Heart right ventricle (tissue), 16 donors: ENCODE measurements at places on chromosomes 6 and 20. TPM values are rescaled to one million over a fixed set of nuclear protein-coding genes. Genes with fewer than 3 reads are reported as not detected.

LTA gene
- not detected for total RNA-seq

C6orf132 gene
- 1.7 TPM for total RNA-seq

DEFB124 gene
- total RNA-seq = not detected

CST2 gene
- not detected for total RNA-seq

SLC26A8 gene
- 0.11 TPM for total RNA-seq

SPEF1 gene
- 0.33 TPM for total RNA-seq

TCP11 gene
- not detected for total RNA-seq

PTCRA gene
- total RNA-seq = not detected

SNX21 gene
- 17.9 TPM for total RNA-seq

DNA sequence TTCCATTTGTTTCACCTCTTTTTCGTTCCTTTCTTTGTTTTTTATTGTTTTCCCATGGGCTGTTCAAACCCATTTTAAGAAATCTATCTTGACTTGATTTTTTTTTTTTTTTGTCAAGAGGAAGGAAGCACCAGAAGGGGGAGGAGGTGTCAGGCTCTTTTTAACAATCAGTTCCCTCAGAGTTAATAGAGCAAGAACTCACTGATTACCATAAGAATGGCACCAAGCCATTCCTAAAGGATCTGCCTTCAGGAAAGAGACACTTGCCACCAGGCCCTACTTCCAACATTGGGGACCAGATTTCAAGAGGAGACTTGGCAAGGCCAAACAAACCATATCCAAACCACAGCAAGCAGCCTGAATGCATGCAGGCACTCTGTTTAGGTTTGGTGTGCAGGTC lies 168.0 kb downstream of the OTOR start:
- no peak for DNase-seq

GRCh38 chr6:63936399-63936798 lies 300.8 kb downstream of the PHF3 start:
- DNase-seq = no peak

DNA sequence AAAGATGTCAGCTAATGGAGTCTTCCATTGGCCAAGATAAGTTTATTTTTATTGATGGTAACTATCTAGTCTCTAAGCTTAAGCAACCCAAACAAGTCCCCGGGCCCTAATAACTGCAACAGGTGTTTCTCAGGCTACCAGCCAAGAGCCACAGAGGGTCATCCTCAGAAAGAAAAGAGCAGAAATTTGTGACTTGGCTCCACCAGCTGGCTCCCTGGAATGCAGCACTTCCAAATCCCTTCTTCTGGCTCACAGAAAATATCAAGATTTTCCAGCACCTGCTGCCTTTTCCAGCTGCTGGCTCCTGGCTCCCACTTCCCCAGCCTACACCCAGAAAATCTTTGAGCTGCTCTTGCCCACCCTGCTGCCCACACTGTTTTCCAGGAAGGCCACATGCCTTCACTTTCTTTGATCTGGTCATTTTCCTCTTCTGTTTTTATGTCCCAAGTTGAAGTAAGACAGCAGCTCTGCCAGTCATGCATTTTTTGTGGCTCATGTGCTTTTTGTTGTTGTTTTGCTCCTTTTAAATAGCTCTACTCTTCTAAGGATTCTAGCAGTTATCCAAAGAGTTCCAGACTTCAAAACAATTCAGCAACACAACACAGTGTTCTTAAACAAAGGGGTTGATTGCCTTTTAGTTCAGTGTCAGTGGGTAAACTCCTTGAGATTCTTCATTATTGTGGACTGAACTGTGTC lies 151.0 kb upstream of the SMLR1 start:
- DNase-seq = peak; percentile 21

- DNase-seq = peak; percentile 41
Observed at GRCh38 chr6:149060985-149061760, 256.3 kb upstream of the TAB2 start.

DNA sequence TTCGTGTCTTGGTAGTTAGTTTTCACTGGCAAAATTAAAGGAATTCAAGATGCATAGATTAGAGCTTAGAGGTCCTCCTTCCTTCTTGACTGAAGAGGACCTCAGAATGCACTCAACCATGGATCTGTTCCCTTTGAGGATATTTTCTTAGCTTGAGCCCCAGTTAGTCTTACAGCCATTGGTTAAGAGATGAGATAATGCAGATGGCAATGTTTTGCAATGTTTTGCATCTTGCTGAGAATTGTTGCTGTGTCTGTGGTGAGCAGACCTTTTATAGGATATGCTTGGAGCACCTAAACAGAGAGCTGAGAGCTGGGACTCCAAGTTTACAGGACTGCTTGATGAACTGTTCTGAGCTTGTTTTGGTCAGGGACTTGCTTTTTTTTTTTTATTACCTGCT lies 107.5 kb downstream of the TMEM170B start:
- DNase-seq = no peak

DNA sequence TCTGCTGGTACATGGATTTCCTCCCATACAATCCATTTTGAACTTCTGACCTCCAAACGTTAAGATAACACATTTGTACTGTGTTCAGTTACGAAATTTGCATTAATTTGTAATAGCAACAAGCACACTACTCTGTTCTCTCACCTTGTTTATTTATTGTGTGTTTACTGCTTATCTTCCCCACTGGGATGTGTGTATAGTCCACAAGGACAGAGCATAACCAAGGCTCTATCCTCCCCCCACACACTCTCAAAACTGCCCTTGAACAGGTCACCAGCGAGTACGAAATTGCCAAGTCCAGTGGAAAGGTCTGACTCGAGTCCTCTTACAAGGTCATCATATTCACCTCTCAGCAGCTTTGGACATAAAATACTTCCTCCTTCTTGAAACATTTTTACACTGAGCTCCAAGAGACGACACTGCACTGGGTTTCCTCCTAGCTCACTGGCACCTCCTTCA lies 18.6 kb downstream of the ADTRP start:
- DNase-seq = no peak

- DNase-seq = no peak
Observed at GRCh38 chr20:4162766-4163165, 147.4 kb upstream of the RNF24 start.

DNA sequence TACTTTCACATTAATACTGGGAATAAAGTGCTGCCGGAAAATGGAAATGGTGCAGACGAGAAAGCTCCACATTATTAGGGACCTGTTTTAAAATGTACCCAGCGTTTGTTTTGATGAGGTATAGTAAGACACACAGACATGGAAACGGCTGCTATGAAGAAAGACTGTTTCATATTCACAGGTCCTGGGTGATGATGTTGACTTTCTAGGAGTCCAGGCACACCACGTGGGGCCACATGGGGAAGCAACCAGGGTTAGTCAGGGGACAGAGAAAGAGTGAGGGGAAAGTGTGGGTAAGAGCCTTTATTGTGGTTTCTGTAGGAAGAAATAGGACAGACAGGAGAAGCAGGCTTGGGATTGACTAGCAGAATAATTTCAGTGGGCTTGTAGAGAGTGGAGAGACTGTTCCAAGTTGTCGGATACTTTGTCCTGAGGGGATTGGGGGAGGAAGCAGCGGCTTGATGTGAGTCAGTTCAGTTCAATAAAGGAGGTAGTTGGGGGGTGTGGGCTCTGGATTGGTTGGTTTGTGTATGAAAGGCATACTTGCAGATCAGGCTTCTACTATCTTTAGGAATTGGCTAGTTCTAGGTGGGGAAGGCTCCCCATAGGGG lies 112.0 kb upstream of the MCHR2 start:
- DNase-seq = no peak

- DNase-seq = no peak
Observed at GRCh38 chr20:51931371-51931781, 129.1 kb upstream of the SALL4 start.

DNA sequence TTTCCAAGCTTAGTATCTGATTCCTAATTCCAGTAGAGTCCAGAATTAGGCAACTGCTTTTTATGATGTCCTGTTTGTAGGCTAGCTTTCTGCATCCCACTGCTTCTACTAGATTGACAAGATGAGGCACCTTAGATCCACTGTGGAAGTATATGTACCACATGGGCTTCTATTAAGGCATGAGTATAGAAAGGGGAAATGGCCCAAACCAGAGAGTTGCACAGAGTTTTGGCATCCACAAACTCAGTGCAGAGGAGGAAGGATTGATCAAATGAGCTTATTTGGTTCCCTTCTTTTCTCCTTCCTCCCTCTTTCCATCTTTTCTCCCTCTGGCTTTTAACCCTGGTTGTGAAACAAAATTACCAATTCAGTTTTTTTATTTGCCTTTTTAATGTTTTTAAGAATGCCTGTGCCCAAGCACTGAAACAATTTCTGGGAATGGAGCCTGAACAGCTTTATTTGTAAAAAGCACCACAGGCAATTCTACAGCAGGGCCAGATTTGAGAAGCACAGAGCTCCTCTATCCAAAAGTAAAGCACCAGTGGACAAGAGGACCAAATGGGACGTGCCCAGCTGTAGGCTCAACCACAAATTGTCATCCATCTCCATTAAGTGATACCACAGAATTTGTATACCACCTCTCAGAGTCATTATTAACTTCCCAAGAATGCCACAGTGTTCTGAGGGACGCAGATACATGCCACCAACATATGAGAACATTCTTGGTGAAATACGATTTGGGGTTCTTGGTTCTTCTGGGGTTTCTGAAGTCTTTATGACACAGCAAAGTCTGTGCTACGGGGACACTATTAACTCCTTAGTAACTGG lies 969.1 kb downstream of the KIF16B start:
- DNase-seq = no peak

- DNase-seq = no peak
Observed at GRCh38 chr20:31770243-31770642, 31.2 kb downstream of the TPX2 start.

DNA sequence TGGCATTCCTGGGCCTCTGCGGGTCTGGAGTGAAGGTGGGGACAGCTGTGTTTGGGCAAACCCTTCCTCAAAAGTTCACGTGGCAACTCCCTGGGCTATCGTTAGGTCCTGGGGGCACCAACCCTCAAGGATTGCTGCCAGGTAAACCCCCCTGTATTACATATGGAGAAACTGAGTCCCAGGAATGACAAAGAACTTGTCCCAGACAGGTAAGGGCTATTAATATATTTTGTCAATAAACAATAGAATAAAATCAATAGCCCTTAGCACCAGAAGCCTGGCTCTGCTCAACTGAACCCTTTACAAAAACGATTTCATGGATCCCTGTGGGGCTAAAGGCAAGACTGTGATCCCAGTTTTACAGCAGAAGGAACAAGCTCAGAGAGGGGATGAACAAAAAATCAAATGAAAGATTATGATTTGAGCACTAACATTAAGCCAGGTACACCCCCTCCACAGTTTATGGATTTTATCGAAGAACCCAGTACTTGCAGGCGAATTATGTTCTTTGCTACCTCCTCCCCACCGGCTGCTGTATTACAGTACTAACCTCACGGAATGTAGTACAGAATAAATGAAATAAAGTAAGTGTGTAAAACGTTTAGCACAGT lies 2.7 kb downstream of the ID1 start:
- no peak for DNase-seq

GRCh38 chr20:10438217-10438616 lies 3.1 kb downstream of the SLX4IP start:
- DNase-seq = no peak

DNA sequence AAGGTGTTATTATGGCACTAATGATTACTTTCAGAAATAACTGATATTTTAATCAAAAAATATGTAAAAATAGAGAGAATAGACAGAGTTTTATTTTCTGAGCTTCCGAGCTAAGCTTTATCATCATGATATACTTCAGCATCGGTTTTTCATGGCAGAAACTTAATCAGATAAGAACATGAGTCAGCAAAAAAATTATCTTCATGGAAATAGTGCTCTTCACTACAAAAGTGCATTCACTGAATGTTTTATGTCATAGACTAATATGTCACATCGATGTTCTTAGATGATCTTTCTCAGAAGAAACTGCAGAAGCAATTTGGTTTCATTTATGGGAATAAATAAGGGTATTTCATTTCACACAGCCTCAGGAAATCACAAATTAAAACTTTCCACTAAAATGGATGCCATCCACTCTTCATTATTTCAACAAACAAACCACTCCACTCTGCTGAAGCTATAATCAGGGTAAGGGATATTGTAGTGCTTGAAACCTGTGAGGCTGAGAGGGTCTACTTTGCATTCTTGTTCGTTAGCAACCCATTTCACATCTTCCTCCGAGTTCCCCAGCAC lies 10.2 kb upstream of the MAP3K7 start:
- DNase-seq = no peak

- no peak for DNase-seq
Observed at GRCh38 chr6:37516076-37516919, 16.6 kb upstream of the CCDC167 start.

DNA sequence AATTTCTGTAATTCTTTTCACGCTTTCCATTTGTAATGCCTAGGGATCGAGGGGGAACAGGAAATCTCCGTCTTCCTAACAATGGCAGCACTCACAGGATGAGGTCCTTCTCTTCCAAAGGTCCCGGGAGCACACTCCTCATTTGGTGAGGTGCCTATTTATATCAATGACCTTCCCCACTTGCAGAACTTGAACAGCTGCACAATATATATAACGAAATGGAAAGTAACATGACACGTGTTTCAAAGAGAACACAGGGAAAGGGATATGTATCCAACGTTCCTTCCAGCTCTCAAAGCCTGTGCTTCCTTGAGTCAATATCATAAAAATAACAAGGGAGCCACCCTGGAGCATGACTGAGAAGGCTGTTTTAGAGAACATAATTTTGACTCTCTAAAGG lies 78.6 kb upstream of the RBM24 start:
- no peak for DNase-seq

DNA sequence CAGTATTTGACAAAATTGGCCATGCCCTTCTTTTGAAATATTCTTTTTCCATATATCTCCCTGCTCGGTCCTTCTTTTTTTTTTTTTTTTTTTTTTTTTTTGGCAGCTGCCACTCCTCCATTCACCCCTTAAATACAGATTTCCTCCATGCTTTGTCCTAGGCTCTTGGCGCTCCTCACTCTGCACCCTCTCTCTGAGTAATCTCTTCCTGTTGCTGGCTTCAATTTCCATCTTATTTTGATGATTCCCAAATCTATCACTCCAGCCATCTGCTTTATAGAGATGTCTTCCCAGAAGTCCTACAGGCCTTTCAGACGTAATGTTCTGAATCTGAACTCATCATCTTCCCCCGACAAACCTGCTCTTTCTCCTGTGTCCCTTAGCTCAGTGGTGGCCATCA lies 12.8 kb upstream of the KLHL32 start:
- no peak for DNase-seq

GRCh38 chr6:42260972-42261371 lies 43.3 kb upstream of the MRPS10 start:
- peak; percentile 54 for DNase-seq

GRCh38 chr6:46044881-46045617 lies 29.4 kb upstream of the CLIC5 start:
- no peak for DNase-seq

DNA sequence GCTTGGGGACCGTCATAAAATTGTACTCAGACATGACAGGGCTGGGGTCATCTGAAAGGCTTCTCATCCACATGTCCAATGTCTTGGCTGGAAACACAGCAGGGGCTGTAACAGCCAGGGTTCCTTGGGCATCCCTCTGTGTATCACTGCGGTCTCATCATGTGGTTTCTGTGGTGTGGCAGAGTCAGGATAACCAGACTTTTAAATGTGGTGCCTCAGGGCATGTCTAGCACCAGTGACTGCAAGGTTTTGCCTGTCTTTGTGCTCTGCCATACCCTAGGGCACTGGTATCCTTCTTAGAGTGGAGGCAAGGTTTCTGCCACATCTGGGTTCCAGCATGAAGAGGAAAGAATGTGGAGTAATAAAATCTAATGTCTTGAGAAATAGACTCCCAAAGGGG lies 124.2 kb downstream of the PLEKHG1 start:
- no peak for DNase-seq

- DNase-seq = no peak
Observed at GRCh38 chr6:36268478-36269275, 1.2 kb upstream of the PNPLA1 start.
